ENCODE measurements at places on chromosomes 11 and 22. TPM values are rescaled to one million over a fixed set of nuclear protein-coding genes. Genes with fewer than 3 reads are reported as not detected.

APOA4 gene
- total RNA-seq: not detected

TESMIN gene
- 20.7 TPM for total RNA-seq

SPON1 gene
- 91.4 TPM for total RNA-seq

ACTN3 gene
- 0.11 TPM for total RNA-seq

SCGB1C1 gene
- not detected for total RNA-seq

PGA5 gene
- not detected for total RNA-seq

HBE1 gene
- 4.0 TPM for total RNA-seq

ROM1 gene
- total RNA-seq: 3.6 TPM

ROBO4 gene
- 4.0 TPM for total RNA-seq

DEAF1 gene
- 21.7 TPM for total RNA-seq

TBX1 gene
- 0.80 TPM for total RNA-seq

PTPRCAP gene
- 5.5 TPM for total RNA-seq
